M059J (cell line): ENCODE measurements at places on chromosomes 12 and 14.

GRCh38 chr12:128956755-128957154, 103.5 kb downstream of the GLT1D1 start:
- DNase-seq: no peak

DNA sequence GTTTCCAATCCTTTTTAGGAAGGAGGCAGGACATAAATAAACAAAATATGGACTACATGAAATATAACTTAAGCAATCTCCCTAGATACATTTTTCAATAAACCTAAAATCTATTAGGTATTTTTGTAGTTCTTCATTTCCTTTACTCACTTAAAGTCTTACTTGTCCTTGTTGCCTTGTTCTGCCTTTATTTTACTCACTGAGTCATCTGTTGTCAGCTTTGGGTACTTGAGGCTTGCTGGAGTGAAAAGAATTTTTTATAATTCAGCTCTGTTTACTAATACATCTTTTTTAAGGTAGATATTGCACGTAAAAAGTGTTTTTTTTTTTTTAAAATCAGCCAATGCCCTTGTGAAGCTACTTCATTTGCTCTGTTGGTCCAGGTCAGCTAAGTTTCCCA, 216.2 kb downstream of the PELI2 start:
- DNase-seq: peak; percentile 43

- DNase-seq: no peak
Measured at GRCh38 chr14:92968291-92969020, 45.5 kb downstream of the CHGA start.

GRCh38 chr12:127293507-127294310, 973.3 kb upstream of the TMEM132C start:
- peak; percentile 60 for DNase-seq
